ENCODE measurements at places on chromosomes 4 and X.

- no peak for DNase-seq
Observed at GRCh38 chrX:12681047-12681446, 110.2 kb upstream of the PRPS2 start.

- DNase-seq = peak; percentile 88
Observed at GRCh38 chr4:95798727-95799126, 41.2 kb upstream of the PDHA2 start.

- DNase-seq = no peak
Observed at GRCh38 chr4:9923195-9923812, 98.0 kb downstream of the SLC2A9 start.

GRCh38 chr4:48267574-48267973, 2.1 kb downstream of the TEC start:
- DNase-seq = no peak

- no peak for DNase-seq
Observed at GRCh38 chrX:65600106-65600505, 65.5 kb upstream of the LAS1L start.

DNA sequence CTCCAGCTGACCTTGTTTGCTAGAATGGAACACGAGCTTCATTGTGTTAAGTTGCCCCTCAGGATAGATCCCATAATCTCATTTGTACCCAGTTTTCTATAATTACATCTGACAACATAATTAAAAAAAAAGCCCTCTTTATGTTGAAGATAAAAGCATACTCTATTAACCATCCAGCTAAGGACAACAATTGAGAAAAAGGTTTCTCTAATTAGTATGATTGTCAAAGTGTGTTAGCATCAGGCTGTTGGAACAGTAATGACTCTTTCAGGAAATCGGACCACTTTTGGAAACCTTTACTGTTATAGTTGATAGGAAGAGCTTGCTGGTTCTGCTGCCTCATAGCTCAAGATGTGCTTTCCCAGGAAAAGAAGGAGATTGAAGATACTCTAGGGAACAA, 172.6 kb downstream of the FHIP1A start:
- DNase-seq = no peak

DNA sequence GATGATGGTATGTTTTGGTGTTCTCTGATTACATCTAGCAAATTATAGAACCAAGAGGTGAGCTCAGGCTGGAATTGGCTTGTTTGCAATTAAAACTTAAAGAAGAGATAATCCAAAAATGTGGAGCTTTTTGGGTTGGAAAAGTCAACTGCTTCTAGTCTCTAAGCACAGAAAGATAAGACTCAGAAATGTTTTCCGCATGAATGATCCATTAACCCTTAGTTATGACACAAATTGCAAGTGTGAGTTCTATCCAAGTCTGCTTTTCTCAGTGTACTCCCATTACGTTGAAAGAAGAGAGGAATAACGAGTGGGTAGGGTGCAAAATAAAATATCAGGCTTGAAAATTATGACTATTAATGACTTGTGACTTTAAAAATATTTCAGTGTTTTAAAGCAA, 38.5 kb downstream of the HPGD start:
- no peak for DNase-seq

- no peak for DNase-seq
Observed at GRCh38 chr4:56976283-56976836, 1.0 kb downstream of the NOA1 start.

DNA sequence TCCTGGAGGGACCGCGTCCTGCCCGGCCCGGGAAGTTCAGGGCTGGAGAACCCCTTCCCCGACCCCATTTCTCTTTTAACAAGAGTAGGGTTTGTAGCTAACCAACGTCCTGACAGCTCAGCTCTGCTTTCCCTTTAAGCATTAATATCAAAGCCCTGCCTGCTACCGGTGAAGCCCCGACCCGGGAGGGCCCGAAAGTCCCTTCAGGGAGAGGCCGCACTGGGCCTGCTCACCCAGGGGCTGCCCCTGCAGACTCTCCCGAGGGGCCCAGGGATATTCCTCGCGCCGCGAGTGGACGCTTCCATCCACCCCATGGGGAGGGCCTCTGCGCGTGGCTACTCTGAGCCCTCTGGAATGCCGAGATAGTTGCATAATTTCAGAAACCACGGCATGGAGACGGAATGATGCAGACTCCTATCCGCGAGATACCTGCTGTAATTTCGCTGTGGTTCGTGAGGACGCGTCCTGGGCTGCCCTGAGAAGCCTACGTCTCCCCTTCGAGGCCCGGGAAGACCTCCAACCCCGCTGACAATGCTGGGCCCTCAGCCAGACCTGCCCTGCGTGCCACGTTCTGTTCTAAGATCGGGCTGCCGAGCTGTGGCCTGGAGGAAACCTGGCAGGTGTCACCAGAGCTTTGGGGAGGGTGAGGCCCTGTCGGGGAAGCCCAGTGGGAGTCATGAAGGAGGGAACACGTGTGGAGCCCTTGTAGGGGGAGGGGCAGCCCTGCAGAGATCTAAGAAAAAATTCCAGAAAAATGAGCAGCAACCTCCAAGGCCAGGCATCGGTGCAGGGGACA, 999 bp upstream of the CTBP1 start:
- no peak for DNase-seq

GRCh38 chrX:3599802-3600430, 113.5 kb downstream of the PRKX start:
- DNase-seq = no peak

- DNase-seq = peak; percentile 70
Observed at GRCh38 chr4:44629280-44629866, 22.1 kb downstream of the YIPF7 start.

DNA sequence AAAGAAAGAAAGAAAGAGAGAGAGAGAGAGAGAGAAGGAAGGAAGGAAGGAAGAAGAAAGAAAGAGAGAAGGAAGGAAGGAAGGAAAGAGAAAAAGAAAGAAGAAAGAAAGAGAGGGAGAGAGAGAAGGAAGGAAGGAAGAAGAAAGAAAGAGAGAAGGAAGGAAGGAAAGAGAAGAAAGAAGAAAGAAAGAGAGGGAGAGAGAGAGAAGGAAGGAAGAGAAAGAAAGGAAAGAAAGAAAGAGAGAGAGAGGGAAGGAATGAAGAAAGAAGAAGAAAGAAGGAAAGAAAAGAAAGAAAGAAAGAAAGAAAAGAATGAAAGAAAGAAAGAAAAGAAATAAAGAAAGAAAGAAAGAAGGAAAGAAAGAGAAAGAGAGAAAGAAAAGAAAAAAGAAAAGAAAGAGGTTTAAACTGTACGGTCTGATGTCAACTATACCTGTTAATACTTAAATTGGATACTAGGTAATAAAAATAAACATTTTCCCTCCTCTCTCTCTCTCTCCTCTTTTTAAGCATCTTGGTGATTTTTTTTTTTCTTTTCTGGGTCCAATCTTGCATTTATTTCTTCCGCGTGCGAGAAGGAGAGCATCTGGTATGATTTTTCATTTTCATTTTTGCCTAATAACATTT, 93.8 kb downstream of the CRLF2 start:
- no peak for DNase-seq

DNA sequence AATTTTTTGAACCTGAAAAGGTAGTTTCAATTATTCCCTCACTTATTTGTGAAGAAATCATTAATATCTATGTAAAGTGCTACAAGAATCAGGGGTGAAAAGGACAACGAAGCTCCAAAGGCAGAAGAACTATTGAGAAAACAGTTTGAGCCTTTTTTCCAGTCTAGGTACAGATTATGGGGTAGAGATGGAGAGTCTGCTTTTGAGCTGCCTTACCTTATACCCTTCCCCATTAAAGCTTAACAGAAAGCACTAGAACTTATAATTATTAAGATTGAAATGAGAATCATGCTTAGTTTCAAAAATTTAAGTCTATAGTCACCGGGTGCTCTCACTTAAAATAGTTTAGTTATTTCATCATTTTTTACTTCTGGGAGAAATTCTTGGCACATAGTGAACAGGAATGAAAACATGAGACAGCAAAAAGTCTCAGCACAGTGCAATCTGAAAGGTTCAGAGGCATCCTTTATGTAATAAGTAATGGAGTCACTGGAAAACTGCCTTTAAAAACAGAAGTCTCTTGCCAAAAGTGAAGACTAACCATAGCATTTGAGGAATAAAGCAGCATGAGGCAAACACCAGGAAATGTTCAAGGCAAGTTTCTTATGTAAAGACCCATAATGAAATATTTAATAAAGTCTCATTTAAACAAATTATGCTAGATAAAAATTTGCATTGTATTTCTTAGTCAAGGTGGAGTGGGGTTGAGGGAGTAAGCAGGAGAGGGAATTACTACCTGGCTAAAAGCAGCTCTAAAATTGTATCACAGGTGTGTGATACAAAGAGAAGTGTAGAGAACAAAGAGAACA, 5.1 kb upstream of the DCLK2 start:
- DNase-seq = no peak

Measured in mesendoderm (in vitro differentiated cells).